Posterior vena cava (tissue), 2 donors: ENCODE measurements at places on chromosomes 11 and 22. TPM values are rescaled to one million over a fixed set of nuclear protein-coding genes. Genes with fewer than 3 reads are reported as not detected.

AMPD3 gene
- 6.9 TPM for total RNA-seq

CCDC90B gene
- 33.3 TPM for total RNA-seq

MEI1 gene
- total RNA-seq, result 4.3 TPM

PTGDR2 gene
- not detected for total RNA-seq
